Hematopoietic multipotent progenitor cell treated with erythropoietin and hydrocortisone succinate and interleukin-3 and kit ligand, for 4 days (in vitro differentiated cells): ENCODE measurements at places on chromosomes 16 and 17.

- no peak for DNase-seq
Observed at GRCh38 chr16:85851034-85851785, 47.8 kb upstream of the IRF8 start.

DNA sequence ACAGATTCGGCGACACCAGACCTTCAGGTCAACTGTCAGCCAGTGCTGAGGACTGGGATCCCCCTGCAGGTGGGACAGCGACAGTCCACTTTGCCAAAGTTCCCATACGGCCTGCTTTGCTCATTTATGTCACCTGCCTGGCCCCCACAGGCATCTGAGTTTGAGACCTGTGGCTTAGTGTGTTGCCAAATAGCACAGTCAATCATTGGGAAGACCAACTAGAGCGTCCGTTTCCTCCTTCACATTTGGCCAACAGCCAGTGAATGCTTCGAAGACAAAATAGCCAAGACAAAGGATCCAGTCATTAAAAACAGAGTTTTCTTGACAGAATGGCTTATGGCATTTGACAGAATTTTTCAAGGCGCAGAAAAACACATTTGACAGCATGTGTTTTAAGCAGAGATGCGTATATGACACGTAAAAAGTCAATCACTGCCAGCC, 113.8 kb downstream of the ABCC12 start:
- DNase-seq: peak; percentile 5

DNA sequence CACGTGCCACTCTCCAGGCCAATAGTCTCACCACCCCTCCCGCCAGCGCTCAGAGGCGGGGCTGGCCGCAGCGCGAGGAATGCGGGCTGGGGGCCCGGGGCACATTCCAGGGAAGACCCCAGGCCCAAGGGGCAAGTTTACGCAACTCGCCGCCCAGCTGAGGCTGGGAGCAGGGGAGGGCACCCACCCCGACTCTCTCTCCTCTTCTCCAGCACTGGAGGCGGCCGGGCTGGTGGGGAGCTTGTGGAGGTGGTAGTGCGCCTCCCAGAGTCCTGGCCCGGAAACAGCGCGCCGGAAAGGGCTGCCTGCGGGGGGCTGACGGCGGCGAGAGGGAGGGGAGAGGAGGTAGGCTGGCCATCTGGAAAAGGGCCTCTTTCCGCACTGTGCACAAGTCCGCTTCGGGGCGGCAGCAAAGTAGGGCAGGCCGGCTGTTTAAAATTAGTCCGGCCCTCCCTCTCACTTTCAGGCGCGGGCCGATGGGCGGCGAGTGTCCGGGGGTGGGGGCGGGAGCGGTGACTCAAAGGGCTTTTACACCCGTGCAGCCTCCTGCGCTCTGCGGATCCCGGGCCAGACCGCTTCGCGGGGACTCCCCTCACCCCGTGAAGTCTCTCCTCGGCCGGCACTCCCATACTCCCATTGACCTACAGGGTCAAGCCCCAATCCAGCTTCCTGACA, 1.1 kb downstream of the FHOD1 start:
- DNase-seq: peak; percentile 91

DNA sequence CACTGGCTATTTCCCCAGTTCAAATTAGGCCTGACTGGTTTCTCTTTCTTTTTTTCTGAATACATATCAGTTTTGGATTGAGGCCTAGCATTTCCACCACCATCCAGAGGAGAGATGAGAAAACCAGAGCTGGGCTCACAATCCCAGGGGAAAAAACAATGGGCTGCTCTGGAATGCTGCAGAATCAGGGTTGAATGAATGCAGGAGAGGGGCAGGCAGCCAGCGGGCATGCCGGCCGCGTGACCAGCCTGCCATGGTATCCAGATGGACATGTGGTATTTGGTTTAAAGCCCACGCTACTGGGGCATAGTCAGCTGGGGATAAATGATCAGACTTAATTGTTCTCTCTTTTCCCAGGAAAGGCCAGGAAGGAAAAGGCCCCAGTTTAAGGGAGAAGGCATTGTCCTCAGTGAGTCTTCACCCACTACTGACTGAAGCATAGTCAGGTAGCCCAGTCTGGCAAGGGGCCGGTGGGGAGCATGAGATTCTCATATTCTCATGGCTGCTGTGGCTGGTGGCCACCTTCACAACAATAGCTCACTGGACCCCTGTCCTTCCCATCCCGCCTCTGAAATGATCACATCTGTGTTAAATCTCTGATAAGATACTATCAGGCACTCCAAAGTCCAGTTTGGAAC, 38.7 kb upstream of the RHOT1 start:
- no peak for DNase-seq

- DNase-seq: no peak
Observed at GRCh38 chr17:39213852-39214251, 11.9 kb downstream of the STAC2 start.

GRCh38 chr16:74626741-74627416, 20.0 kb upstream of the GLG1 start:
- DNase-seq: no peak

DNA sequence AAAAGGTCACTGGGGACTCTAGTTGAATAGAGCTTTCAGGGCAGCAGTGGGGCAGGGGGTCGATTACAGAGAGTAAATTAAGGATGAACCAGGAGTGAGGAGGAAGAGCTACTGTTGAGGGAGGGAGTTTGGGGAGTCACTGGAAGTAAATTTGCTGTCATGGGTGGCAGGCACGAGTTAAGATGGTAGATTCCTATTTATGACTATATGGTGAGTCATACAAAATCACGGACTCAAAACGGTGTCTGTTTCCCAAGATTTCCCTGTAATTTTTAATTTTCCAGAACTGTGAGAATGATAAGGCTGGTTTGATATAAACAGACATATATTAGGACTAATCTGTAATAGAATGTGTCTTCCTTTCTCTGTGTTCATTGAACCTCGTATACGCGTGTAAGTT, 287.6 kb upstream of the GOT2 start:
- no peak for DNase-seq

DNA sequence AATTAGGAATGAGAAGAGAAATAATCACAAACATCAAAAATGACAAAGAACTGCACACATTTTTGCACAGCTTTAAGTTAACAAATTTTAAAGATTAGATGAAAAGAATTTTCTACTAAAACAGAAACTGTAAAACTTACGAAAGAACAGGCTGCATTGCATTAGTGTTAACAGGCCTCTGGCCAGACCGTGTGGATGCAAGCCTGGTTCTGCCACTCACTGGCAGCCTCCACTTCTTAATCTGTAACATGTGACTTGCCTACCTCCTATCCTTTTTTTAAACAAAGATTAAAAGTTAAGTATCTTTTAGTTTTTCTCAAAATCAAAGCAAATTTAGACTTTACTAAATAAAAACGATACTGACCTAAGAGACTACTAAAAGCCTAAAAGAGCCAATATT, 37.5 kb downstream of the CREBBP start:
- DNase-seq: peak; percentile 40

DNA sequence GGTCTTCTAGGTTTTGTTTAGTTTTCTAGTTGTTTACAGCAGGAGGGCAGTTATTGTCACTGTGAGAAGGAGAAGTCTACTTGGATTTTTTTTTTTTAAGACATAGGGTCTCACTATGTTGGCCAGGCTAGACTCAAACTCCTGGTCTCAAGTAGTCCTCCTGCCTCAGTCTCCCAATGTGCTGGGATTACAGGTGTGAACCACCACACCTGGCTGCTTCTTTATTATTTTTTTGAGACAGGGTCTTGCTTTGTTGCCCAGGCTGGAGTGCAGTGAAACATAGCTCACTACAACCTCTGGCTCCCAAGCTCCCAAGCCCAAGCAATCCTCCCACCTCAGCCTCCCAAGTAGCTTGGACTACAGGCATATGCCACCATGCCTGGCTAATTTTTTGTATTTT, 68.3 kb upstream of the STAC2 start:
- no peak for DNase-seq

DNA sequence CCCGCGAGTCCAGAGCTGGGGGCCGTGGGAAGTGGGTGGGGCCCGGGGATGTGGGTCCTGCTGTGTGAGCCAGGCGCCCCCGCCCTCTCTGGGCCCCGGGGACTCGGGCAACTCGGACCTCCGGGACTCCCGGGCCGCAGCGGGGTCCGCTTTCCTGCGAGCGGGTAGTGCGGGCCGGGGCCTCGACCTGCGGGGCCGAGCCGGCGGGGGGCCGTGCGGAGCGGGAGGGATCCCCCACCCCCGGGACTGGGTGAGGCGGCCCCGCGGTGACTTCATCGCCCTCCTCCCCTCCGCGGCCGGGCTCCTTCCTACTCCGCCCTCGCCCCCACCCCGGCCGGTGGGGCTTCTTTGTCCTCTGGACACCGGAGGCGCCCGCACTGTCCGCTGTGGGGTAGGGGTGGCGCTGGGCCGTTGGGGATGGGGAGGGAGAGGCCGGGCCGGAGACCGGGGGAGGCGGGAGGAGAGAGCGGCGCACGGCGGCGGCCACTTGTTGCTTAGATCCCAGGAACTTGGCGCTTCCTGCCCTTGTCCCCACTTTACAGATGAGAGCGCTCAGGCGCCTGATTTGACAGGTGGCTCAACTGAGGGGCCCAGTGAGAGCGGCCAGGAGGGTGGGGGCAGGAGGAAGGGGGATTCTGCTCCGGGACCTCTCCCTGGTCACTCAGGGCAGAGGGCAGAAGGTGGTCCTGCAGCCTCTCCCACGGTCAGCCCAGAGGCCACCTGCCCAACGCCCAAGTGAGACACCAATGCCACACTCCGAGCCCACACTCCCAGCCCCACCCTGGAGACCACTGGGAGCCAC, 874 bp downstream of the CMTM3 start:
- peak; percentile 41 for DNase-seq

GRCh38 chr17:38613525-38613980, 7.8 kb upstream of the SRCIN1 start:
- no peak for DNase-seq

DNA sequence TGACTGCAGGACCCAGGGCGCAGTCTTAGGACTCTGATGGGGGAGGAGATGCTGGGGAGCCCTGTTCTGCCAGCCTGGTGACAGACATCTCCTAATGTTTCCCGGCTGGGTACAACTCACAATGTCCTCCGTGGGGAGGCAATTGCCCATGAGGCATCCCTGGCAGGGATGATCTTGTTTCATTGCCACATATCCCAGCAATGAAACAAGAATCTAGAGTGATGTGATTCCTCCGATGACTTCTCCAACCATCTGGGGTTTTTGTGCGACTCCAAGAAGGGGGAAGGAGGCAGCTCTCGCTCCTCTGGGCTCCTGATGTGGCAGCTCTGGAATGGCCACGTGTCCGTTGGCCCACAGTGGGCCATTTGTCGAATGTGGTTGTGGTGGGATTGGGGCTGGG, 255.8 kb downstream of the SEC14L1 start:
- no peak for DNase-seq
